RPMI8226 (cell line): ENCODE measurements at places on chromosomes 12 and 14.

- no peak for DNase-seq
These were observed 98.6 kb downstream of the SCARB1 start for GRCh38 chr12:124764870-124765580.

DNA sequence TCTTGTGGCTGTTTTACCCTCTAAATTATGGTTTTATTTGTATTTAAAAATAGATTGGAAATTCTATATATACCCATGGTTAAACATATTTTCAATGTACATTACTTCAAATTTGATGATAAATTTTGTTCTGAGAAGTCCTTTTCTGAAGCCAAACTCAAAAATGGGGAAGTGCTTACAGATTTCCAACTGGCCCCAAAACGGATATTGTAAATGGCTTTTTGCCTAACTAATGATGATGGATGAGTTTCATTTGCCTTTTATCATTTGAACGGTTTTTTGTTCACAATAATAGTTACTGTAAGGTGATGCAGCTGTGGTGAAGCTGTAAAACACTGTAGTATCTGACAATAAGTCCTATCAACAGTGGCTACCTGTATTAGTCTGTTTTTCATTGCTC is 136.9 kb downstream of the FUT8 start:
- no peak for DNase-seq

GRCh38 chr14:60532442-60532841 is 23.5 kb downstream of the SIX6 start:
- DNase-seq, result no peak

DNA sequence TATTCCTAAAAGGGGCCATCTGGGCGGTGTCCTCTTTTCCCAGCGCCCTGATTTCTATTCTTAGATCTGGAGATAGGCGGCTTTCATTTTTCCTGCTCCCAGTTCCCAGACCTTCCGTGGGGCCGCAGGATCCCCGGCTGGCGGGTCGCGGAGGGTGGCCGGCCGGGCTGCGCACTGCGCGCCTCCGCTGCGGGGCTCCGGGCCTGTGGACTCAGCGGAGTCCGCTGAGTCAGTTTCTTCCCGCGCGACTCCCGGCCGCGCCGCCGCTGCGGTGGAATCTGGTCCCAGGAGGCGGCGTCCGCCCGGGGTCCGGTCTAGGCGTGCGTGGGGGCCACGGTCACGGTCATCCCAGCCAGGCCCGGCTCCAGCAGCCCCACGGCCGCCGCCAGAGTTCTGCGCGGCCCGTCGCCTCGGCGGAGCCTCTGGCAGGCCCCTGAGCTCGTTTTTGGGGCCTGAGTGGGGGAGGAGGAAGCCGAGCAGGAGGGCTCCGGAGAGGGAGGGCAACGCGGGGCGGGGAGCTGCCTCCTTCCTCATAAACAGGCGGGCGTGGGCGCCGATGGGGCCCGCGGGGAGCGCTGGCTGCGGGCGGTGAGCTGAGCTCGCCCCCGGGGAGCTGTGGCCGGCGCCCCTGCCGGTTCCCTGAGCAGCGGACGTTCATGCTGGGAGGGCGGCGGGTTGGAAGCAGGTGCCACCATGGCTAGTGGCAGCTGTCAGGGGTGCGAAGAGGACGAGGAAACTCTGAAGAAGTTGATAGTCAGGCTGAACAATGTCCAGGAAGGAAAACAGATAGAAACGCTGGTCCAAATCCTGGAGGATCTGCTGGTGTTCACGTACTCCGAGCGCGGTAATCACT is at the start of gene LRRK2:
Gene LRRK2, plus strand, starts transcription at position 559 of the 853 bp plus-strand sequence. Its CDS starts 135 bp downstream, at position 694.
- DNase-seq, result peak; percentile 11

DNA sequence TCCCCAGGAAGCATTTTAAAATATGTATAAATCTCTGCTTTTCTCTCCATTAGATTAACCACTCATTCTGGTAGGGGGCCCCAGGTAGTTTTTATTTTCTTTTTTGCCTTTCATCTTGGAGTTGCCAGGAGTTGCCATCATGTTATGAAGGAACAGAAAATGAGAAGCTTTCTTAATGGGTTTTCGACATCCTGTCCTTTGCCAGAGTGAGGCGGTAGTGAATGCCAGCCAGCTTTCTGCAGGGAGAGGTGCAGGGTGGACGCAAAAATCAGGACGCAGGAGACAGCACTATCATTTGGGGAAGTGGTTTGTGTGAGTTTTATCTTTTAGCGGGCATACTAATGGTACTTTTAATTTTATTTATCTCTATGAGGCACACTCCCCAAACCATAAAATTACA is 1.7 kb downstream of the RASSF8 start:
- DNase-seq, result peak; percentile 19

DNA sequence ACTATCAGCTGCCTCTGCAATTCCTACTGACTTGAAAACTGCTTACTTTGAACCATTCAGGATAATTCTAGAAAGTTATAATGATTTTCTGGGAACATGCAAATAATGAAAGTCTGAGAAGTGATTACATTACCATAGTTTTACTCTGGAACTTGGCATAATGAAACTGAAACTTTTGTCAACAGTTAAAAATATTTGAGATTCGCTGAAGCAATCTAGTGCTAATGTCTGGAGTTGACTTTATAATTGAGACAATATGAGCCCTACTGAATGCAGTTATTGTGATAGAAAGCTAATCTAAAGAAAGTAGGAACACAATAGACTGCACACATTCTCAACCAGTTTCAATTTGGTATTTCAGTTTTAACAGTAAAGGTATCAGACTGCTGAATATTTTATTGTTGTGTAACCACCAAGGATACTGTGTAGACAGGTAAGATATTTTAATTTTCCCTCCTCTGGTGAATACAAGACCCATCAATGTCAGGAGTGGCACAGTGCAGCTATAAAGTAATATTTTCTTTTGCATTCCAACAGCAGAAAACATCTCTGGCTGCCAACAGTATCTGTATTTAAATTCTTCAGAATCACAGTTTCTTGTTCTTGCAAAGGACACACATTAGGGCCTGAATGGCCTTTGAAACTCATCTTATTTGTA is 483.5 kb downstream of the ATP23 start:
- DNase-seq, result peak; percentile 11

DNA sequence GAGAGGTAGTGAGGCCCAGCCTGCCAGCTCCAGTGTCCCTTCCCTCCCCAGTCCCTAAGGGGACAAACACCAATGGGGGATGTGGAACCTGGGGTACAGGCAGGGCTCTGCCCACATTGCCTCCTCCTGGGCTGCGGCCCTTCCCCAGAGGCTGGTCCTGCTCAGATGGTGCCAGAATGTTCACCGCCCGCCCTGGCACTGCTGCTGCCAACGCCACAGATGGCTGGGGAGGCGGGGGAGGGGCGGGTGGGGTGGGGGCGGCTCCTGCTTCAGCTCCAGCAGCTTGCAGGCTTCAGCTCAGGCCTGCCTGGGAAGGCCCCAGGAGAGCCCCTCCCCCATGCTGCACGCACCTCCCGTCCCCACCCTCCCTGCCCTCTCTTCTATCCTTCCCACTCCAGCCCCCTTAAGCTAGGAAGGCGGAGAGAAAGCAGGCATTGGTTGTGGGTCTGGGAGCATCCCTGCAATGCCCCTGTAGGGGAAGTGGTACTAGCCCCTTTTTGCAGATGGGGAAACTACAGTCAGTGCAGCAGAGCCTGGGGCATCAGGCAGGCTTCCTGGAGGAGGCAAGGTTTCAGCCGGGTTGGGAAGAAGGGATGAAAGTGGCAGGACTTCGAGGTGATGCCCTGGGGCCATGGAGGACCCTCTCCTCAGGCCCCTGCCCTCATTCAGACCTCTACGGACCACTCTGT is 2.0 kb upstream of the BEGAIN start:
- DNase-seq, result no peak

- DNase-seq, result no peak
These were observed 114.7 kb upstream of the MYL2 start for GRCh38 chr12:111034886-111035577.

GRCh38 chr12:41992022-41992421 is 152.7 kb downstream of the GXYLT1 start:
- no peak for DNase-seq

- DNase-seq, result peak; percentile 77
These were observed 16.1 kb downstream of the ACADS start for GRCh38 chr12:120741476-120742421.
